Dermis blood vessel endothelial cell (primary cell): ENCODE measurements at places on chromosomes 16 and 17.
A peak's percentile ranks its signal among the peaks of the same experiment; 100 is the strongest.

DNA sequence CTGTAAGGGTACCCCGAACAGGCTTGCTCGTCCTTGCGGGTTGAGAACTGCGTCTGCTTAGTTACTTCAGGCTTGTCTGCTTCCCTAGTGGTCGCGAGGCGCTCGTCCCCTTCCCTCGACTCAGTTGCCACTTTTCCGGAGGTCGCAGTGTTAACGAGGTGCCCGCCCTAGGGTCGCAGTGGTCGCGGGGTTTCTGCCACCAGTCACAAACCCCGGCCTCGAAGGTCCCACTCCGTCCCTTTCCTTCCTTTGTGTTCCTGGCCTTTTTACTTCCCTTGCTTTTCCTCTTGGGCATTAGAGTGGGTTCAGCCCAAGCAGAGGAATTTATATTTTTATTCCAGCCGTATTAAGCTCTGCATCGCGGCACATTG, 299 bp downstream of the NUP85 start:
- DNase-seq, result no peak

DNA sequence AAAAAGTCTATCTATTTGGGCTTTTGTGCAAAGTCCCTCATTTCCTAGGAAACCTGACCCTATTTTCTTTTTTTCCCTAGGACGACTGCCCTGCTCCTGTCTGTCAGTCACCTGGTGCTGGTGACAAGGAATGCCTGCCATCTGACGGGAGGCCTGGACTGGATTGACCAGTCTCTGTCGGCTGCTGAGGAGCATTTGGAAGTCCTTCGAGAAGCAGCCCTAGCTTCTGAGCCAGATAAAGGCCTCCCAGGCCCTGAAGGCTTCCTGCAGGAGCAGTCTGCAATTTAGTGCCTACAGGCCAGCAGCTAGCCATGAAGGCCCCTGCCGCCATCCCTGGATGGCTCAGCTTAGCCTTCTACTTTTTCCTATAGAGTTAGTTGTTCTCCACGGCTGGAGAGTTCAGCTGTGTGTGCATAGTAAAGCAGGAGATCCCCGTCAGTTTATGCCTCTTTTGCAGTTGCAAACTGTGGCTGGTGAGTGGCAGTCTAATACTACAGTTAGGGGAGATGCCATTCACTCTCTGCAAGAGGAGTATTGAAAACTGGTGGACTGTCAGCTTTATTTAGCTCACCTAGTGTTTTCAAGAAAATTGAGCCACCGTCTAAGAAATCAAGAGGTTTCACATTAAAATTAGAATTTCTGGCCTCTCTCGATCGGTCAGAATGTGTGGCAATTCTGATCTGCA, 12.9 kb downstream of the TMEM98 start:
- no peak for DNase-seq

GRCh38 chr17:2414446-2415064, 13.7 kb upstream of the MNT start:
- no peak for DNase-seq

GRCh38 chr16:64391063-64391600, 730.7 kb downstream of the CDH11 start:
- DNase-seq, result no peak

DNA sequence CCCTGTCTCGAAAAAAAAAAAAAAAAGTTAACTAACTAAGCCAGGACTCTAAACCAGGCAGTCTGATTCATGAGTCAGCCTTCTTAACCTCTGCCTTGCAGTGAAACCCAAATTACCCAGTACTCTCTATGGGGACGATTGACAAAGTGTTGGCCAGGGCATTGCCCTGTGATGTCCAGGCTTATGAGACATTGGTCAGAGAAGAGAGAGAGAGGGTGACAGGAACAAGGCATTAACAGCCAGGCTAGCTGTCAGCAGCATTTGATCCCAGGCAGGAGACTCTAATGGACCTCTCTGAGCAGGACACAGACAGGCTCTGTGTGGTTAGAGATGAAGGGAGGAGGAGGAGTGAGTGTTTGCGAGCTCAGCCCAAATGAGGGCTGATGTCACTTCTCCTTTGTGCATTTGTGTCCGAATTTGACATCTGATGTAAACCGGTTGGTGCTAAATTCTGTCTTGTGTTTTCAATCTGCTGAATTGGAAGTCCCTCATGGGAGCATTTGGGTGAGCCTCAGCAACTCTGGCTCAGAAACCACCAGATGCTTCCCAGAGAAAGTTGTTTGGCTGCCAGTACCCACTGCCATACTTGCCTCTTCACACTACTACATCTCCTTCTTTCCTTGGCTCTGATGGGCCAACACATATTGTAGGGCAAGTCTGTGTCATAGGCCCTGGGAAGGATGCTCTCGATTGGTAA, 4.3 kb upstream of the MYL4 start:
- DNase-seq, result no peak

DNA sequence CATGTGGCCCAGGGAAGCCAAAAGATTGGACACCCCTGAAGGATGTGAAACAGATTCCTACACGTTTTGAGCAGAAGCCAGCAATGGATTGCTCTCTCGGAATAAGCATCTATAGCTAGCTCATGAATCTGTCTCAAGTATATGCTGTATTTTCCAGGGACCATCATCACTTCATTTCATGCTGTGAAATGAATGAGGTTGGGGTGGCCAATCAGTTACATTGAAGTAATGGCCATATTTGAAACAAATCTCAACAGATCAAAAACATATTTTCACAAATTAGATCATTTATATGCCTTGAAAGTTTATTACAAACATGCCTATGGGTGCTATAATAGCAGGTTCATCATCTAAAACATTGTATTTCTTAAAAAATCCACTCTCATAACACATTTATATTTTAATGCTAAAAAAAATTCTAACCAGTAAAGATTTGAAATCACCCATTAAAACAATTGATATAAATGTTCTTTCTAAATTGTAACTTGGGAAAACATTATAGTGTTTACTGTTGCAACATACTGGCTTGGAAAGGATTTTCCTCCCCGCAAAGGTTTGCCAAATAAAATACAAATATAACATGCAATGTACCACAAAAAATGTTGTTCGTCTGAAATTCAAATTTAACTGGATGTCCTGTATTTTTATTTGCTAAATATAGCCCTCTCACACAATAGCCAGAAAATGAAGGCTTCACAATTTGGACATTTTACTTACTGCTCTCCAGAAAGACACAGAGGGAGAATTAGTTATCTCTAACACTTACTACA, 743.6 kb downstream of the KCNJ2 start:
- DNase-seq, result no peak

DNA sequence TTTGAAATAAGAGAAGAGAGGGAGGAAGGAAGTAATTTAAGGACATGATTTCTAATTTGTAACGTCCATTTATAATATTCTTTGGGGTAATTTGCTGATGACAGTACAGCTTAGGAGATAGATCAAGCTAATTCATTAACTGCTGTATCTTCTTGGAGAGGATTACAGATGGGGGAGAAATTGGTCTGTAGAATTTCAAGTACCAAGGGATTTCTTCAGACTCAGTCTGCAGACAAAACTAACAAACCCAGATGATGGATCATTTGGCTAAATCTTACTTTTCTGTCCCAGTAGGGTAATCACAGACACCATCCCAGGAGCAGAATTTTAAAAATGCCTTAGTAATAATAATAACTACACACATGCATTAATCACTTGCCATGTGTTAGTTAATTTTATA, 711.8 kb downstream of the KCNJ2 start:
- DNase-seq, result no peak

DNA sequence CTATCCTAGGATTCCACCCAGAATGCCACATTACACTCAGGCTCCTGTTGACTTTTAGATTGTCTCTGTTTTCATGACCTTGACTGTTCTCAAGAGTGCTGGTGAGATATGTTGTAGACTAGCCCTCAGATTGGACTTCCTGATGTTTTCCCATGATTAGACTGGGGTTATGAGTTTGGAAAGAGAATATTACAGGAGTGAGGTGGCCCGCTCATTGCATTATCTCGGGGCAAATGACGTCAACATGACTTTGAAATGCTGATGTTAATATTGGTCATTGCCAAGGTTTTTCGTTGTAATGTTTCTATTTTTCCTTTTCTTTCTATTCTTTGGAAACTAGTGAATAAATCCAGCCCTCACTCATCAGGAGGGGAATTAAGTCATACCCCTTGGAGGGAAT, 355.7 kb upstream of the MON1B start:
- DNase-seq, result no peak

GRCh38 chr17:56359518-56359917, 206.2 kb downstream of the ANKFN1 start:
- DNase-seq, result no peak

DNA sequence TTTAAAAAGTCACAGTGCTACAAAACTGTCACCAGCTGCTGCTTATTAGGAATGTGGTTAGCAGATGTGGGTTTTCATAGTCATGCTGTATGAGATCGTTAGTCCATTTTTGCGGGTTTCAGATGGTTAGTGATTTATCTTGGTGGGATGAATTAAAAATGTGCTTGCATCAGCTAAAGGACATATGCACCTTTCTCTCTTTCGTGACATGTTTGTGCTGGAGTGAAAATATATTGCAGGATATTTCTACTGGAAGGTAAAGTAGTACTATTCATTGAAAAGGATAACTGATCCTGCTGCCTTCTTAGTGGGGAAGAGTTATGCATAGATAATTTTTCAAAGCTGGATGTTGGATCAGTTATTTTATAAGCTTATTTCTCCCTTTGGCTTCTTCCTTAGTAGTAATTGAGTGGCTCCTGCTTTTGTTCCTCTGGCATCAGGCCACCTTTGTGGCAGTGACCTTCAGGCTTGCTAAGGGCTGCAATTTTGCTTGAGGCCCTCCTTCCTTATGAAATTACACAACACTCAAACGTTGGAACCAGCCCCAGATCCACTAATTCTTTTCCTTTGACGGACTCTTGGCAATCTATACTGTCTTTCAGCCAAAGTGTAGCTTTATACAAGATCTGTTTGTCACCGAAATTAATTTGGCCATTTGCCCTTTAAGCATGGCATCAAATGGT, 7.5 kb upstream of the SNTB2 start:
- DNase-seq, result peak; percentile 81

GRCh38 chr16:88767546-88768070, 17.4 kb downstream of the PIEZO1 start:
- no peak for DNase-seq

DNA sequence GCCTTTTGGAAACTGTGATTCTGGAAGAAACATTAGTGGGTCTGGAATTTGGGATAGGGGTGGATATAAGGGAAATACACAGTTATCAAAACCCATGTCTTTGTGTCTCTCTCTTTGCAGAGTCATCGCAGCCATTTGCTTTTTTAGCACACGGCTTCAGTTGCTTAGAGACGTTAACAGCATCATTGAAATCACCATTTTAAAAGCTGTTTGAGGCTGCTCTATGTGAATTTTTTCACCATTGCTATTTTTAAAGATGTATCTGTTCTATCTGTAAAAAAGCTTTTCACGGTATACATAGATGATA, 47.3 kb downstream of the OMG start:
- no peak for DNase-seq

GRCh38 chr17:82234211-82235055, 5.6 kb downstream of the SLC16A3 start:
- DNase-seq, result no peak

- DNase-seq, result no peak
Observed at GRCh38 chr16:78686601-78687000, 587.1 kb downstream of the WWOX start.

DNA sequence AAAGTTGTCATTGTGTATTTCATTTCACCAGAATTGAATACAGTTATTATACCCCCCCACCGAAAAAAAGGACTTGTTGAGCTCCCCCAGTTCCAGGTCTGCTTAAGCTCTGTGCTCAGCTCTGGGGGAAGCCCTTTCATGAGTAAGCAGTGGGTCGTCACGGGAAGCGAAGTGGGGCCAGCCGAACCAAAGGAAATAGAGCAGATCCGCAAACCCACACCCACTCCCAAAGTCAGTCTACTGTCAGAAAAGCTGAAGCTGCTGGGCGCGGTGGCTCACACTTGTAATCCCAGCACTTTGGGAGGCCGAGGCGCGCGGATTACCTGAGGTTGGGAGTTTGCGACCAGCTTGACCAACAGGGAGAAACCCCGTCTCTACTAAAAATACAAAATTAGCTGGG, 50.1 kb downstream of the PECAM1 start:
- peak; percentile 58 for DNase-seq

- no peak for DNase-seq
Observed at GRCh38 chr17:41308251-41308917, 725 bp downstream of the KRTAP16-1 start.

DNA sequence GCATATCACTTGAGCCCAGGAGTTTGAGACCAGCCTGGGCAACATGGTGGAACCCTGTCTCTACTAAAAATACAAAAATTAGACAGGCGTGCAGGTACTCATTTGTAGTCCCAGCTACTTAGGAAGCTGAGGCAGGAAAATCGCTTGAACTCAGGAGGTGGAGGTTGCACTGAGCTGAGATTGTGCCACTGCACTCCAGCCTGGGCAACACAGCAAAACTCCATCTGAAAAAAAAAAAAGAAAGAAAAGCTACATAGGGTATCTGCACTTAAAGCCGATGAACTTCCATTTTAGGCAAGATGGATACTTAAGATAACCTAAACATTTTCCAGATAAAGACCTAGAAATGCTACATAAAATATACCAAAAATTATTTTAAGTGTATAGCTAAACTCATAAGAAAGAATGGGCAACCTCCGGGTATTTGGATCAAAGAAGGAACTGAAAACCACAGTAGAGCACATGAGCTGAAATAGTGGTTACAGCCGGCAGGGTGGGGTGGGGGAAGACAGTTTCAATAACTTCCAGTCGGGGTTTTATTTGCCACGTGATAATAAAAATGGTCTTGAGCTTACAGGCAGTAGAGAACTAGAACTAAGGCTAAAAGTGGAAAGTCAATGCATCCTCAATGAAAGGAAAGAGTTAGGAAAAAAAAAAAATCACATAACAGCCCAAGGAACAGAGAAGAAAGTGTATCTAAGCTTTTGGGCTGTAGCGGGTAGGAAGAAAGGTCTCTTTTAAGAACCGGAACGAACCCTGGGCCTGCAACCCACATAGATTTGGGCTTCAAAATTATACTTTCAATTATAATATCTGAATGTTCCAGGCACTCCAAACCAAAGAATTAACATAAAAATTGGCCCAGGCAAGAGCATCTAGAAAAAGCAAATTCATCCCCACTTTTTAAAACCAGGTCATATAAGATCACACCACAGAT, 53.1 kb downstream of the CFDP1 start:
- DNase-seq, result no peak

DNA sequence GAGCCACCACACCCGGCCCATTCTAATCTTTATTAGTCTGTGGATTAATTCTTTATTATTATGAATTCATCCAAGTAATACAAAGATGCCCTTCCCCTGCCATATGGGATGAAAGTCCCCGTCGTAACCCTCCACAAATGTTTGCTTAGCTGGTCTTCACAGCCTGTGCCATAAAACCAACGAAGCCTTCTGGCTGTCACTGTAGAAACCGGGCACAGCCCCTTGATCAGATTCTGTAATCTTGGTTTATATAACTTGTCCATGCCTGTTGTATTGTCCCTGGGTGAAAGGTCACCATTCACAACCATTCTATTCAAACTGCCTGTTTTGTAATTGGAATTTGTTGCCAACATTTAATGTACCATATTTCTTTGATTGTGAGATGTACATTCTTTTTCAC, 66.5 kb downstream of the ATP2C2 start:
- no peak for DNase-seq

GRCh38 chr16:49467540-49468372, 94.2 kb downstream of the C16orf78 start:
- no peak for DNase-seq

- no peak for DNase-seq
Observed at GRCh38 chr16:14449334-14449733, 180.7 kb downstream of the PARN start.
